Right lobe of liver (tissue), 6 donors: ENCODE measurements at places on chromosomes 5 and 9. TPM values are rescaled to one million over a fixed set of nuclear protein-coding genes. Genes with fewer than 3 reads are reported as not detected.

The PRRT1B gene
- 0.25 TPM for total RNA-seq

The ZDHHC11B gene
- 1.3 TPM for total RNA-seq

DNA sequence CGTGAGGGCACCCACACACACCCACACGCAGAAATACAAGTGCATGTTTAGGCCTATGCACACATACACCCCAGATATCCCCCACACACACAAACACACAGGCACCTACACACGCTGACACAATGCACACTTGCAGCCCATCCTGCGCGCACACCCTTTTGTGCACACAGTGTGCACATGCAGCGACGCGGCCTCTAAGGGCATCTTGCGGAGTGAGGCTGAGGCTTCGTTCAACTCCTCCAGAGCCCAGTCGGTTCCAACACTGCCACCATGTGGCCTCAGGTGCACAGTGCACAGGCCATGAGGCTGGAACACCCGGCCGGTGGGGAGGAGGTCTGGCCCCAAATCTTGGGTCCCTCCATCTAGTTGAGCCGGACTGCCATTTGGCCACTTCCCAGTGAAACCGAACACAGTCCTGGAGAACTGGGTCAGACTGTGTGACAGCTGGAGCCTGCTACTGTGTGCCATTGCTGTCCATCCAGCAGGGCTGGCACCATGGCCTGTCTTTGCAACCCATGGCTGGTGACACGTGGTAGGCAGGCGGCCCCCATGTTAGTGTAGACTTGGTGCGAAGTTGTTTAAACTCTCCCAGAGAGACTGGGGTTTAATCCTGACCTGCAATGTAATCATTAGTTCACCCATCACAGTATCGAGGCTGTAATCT is 97.7 kb upstream of the MVB12B start:
- peak; percentile 80 for DNase-seq

The KCNV2 gene
- total RNA-seq = not detected

The CRHBP gene
- total RNA-seq = 35.9 TPM

DNA sequence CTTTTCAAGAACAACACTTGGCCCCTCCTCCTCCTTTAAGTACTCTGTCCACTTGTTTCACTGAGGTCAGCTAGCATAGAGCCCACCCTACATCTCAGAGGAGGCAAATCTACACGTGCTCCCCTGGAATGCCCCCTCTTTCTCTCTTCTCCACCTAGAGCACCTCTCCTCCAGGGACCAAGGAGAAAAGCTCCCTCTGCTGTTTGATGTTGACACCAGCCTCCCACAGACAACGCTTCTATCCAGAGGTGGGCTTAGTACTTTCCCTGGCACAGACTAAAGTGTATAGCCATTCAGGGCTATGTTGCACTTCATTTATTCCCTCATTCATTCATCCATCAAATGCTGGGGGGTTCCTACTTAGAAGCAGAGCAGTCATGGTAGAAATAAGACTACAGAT is 68.2 kb upstream of the TAF1L start:
- DNase-seq = no peak

The PCDHB11 gene
- 0.44 TPM for total RNA-seq

DNA sequence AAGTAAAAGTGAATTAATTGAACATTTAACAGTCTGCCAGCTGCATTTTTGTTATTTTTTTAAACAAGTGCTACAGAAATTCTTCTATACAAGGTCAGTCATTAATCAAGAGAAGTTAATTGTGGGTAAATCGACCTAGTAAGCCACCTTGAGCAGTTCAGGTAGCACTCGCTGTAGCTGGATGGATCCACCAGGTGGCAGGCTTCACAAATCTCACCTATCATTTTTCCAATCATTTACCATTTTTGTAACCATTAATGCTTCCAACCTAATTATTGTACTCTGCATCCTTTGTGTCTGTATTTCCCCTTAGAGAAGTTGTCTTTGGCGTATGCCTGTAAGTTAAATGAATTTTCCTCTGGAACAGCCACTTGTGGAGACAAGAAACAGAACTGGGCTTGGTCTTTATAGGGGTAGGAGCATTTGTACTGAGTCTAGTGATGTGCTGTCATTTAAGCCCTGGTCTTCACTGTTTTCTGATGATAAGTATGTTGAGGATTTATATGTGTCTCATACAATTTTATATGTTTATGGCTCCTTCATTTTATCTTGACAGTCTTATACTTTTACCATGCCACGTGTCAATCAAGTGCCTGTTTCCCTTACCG is 39.5 kb downstream of the CD180 start:
- no peak for DNase-seq

DNA sequence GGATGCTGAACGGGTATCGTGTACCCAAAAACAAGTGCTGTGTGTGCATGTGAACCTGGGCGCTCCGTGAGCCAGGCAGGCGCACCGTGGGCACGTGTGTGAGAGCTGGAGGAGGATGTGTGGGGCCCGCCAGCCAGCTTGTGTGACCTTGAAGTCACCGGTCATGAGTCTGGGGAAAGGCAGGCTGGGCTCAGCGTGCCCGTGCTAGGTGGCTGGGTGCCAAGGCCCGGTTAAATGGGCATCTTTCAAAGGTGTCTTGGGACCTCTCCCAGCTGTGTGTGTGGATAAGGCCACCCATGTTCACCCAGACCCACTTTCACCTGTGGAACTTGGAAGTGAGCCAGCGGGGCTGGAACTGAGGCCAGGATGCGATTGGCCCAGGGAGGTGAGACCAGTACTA is 3.4 kb downstream of the KCNT1 start:
- no peak for DNase-seq

DNA sequence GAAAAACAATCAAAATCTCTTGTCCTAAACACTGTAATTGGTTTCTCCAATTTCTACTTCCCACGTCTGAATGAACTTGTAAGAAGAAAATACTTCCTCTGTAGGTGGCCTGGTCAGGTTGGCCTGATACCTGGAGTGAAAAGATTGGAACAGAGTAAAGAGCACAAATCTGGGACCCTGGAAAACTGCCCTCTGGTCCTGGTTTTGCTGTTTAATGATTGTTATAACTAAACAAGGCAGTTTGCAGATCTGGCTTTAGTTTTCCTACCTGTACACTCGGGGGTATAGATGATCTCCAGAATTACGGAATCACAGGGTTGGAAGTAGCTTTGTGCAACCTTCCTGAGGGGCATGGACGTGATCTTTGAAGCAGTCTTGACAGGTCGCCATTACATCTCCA is 67.6 kb downstream of the ZSWIM6 start:
- no peak for DNase-seq

The FKTN gene
- total RNA-seq = 6.1 TPM

The CA9 gene
- total RNA-seq = 1.6 TPM

DNA sequence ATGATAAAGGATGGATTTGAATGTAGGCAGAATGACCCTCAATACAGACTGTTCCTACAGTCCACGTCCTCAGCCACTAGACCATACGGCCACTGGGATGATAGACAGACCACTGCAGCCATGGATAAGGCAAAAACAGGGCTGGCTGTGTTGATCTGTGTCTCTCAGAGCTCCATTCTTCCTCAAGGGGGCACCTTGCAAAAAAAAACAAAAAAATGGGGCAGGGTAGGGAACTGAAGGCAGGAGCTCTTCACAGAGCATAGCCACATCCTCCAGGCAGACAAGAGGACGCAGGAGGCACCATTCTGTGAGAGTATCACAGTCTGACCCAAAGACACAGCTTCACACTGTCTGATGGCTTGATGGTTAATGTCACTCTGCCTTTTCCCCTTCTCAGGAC is 61.2 kb upstream of the GABRP start:
- no peak for DNase-seq

The ADAMTS16 gene
- total RNA-seq = not detected
